ENCODE measurements at places on chromosomes 13 and 19.

- H3K27me3 ChIP-seq, result no peaks in the 10 kb centered on the region
- H3K27ac ChIP-seq, result no peak overlapping the region
- no peaks in the 10 kb centered on the region for H3K36me3 ChIP-seq
- no peaks in the 10 kb centered on the region for H3K4me1 ChIP-seq
- DNase-seq, result no peak
- H3K4me3 ChIP-seq, result no peak overlapping the region
Observed at GRCh38 chr13:29402166-29402636, 193.3 kb downstream of the SLC7A1 start.

DNA sequence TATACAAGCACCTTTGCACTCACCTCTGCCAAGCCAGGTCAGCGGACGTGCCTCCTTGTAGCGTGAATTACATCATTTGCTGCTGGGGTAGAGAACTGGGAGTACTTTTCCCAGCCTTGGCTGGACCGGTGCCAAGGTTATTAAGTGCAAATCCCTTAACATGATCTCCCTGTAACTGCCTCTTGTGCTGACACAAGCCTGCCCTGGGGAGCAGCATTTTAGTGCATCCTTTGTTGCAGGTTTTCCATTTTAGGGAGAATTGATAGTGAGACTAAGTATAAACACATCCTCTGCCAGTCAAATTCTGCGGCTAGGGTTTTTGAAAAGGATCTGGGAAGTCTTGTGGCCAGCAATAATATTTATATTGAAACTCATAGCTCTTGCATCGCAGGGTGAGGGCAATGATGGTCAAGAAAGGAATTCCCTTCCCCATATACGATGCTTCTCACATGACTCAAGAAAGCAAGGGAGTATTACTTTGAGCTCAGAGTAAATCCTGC lies 32.7 kb upstream of the DCLK1 start:
- no peak overlapping the region for H3K27ac ChIP-seq
- no peaks in the 10 kb centered on the region for H3K36me3 ChIP-seq
- no peaks in the 10 kb centered on the region for H3K27me3 ChIP-seq
- H3K4me3 ChIP-seq, result no peak overlapping the region

DNA sequence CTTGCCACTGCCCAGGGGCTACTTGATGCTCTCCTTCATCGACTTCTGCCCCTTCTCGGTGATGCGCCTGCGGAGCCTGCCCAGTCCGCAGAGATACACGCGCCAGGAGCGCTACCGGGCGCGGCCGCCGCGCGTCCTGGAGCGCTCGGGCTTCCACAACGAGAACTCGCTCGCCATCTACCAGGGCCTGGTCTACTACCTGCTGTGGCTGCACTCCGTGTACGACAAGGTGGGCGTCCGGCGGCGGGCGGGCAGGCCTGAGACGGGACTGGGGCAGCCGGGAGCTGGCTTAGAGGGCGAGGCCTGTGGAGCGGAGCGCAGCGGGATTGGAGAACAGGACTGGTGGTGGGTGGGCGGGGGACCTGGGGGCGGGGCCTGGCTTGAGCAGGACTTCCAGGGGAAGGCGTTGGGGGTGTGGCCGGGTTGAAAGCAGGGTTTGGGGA lies 12.7 kb upstream of the PSMD8 start:
- H3K27me3 ChIP-seq, result peaks cover 14% of the 10 kb centered on the region
- no peaks in the 10 kb centered on the region for H3K36me3 ChIP-seq
- H3K4me3 ChIP-seq, result peak overlapping the region; percentile 42
- peaks cover 3% of the 10 kb centered on the region for H3K4me1 ChIP-seq

DNA sequence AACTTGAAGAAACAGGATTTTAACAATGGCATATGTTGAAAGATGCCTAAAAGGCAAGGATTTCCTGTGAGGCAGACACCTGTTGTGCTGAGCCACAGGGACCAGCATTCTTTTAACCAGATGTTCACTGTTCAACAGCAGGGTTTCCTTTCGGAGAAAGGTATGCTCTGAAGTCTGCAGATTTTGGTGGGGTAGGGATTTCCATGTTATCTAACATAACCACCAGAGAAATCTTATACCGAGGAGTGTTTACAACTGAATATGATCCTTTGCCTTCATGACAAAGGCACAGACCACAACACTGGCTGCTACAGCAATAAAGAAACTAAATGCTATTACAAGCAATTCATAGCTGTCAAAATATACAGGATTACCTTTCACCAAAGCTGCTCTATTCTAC lies 48.1 kb downstream of the MPHOSPH8 start:
- H3K4me1 ChIP-seq, result peaks cover 22% of the 10 kb centered on the region
- peaks cover under 1% of the 10 kb centered on the region for H3K36me3 ChIP-seq
- H3K4me3 ChIP-seq, result no peak overlapping the region
- DNase-seq, result peak; percentile 56

DNA sequence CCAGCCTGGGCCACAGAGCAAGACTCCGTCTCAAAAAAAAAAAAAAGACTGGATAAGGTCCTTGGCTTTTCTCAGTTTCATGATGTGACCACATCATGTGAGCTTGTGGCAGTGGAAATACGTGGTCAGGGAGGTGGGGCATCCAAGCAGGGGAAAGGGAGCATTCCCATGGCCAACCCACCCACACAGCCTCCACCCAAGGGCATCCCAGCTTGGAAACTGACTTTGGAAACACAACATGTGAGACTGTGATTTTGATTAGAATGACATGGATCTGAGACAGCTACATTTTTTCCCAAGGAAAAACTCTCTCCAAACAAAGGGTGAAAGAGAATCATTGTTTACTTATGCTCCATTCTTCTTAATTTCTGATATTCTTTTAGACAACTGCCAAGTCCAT lies 405.0 kb upstream of the ZNF507 start:
- no peak for DNase-seq
- H3K36me3 ChIP-seq, result no peaks in the 10 kb centered on the region

GRCh38 chr13:109509154-109509900 lies 277.1 kb downstream of the IRS2 start:
- no peak overlapping the region for H3K4me3 ChIP-seq
- no peaks in the 10 kb centered on the region for H3K27me3 ChIP-seq
- H3K4me1 ChIP-seq, result no peaks in the 10 kb centered on the region
- H3K27ac ChIP-seq, result no peak overlapping the region

DNA sequence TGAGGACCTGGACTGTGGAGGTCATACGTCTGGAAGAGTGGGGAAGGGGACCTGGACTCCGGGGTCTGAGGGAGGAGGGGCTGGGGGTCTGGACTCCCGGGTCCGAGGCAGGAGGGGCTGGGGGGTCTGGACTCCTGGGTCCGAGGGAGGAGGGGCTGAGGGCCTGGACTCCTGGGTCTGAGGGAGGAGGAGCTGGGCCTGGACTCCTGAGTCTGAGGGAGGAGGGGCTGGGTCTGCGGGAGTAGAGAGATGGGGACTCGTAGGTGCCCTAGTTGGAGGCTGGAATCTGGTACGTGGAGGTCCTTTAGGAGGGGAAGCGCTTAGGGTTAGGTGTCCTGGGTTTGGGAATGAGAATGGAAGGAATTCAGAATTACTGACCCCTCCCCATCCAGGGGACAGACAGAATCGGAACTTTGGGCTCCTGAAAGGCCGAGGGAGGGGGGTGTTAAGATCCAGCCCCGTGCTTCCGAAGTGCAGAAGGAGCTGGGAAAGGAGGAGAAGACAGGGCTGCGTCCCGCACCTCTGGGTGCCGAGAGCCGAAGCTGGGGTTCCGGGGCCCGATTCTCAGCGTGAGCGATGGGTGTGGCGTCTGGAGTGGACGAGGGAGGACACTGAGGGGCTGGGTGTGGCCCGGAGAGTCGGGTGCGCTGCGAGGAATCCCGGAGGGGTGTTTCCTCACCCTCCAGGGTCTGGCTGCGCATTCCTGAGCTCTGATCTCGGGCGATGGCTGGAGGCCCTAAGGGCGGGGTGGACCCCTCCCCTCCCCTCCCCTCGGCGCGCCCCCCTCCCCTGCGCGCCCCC lies 608 bp downstream of the MYADM start:
- peak; percentile 40 for DNase-seq
- no peaks in the 10 kb centered on the region for H3K27me3 ChIP-seq
- peaks cover 15% of the 10 kb centered on the region for H3K4me1 ChIP-seq
- no peaks in the 10 kb centered on the region for H3K36me3 ChIP-seq
- peak overlapping the region; percentile 86 for H3K27ac ChIP-seq
- peak overlapping the region; percentile 82 for H3K4me3 ChIP-seq

- H3K27ac ChIP-seq, result no peak overlapping the region
- H3K4me1 ChIP-seq, result no peaks in the 10 kb centered on the region
- no peak for DNase-seq
- no peaks in the 10 kb centered on the region for H3K27me3 ChIP-seq
- no peaks in the 10 kb centered on the region for H3K36me3 ChIP-seq
Observed at GRCh38 chr19:27846944-27847343, 1366.0 kb downstream of the UQCRFS1 start.

- H3K27ac ChIP-seq, result no peak overlapping the region
- peaks cover 5% of the 10 kb centered on the region for H3K36me3 ChIP-seq
- no peak for DNase-seq
- no peaks in the 10 kb centered on the region for H3K4me1 ChIP-seq
Observed at GRCh38 chr19:29819986-29820385, 8.2 kb downstream of the CCNE1 start.

GRCh38 chr13:38024431-38024830 lies 154.9 kb upstream of the TRPC4 start:
- H3K4me3 ChIP-seq, result no peak overlapping the region
- H3K4me1 ChIP-seq, result no peaks in the 10 kb centered on the region
- H3K36me3 ChIP-seq, result no peaks in the 10 kb centered on the region
- no peak overlapping the region for H3K27ac ChIP-seq
- peak; percentile 10 for DNase-seq

GRCh38 chr13:111166882-111167675 lies 52.0 kb downstream of the ARHGEF7 start:
- no peak overlapping the region for H3K27ac ChIP-seq
- H3K4me1 ChIP-seq, result no peaks in the 10 kb centered on the region
- peak; percentile 65 for DNase-seq
- no peak overlapping the region for H3K4me3 ChIP-seq
- H3K36me3 ChIP-seq, result peaks cover 2% of the 10 kb centered on the region

GRCh38 chr13:22079961-22080360 lies 409.1 kb downstream of the FGF9 start:
- H3K27me3 ChIP-seq, result no peaks in the 10 kb centered on the region
- H3K4me1 ChIP-seq, result no peaks in the 10 kb centered on the region
- H3K27ac ChIP-seq, result no peak overlapping the region
- no peak for DNase-seq

- H3K27ac ChIP-seq, result no peak overlapping the region
- no peak for DNase-seq
- H3K4me3 ChIP-seq, result no peak overlapping the region
Observed at GRCh38 chr13:73189776-73190175, 131.0 kb downstream of the KLF5 start.

DNA sequence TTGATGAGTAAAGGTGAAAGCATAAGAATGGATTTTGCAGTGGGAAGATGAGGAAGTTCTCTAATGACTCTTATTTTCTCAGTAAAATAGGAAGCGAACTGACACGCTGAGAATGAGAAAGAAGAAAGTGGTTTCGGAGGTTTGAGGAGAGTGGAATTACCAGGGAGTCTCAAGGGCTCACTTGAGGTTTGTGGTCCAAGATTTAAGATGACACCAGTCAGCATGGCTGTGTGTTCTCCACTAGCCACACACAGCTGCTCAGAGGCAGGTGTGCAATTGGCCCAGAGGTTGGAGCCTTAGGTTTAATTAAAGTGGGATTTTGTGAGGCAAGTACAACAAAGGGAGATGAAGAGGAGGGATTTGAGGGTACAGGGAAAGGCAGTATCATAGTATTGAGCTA lies 99.6 kb upstream of the NBEA start:
- peaks cover 7% of the 10 kb centered on the region for H3K27me3 ChIP-seq
- H3K27ac ChIP-seq, result no peak overlapping the region
- no peaks in the 10 kb centered on the region for H3K36me3 ChIP-seq
- H3K4me3 ChIP-seq, result no peak overlapping the region

DNA sequence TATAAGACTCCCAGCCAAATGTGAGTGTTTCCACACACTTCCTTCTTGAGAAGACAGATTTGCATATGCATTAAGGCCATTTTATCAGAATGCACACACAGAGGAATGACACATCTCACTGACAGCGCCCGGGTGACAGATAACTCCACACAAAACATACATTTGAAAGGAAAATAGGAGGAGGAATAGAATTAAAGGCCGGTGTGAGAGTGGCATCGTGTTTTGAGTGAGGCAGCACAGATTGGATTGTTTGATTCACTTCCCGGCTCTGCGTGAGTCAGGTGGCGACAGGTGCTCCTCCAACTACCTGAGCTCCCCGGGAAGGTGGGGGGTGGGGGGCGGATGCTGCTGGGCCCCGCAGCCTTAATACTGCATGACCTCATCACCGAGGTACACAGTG lies 429.0 kb downstream of the TSHZ3 start:
- H3K4me1 ChIP-seq, result no peaks in the 10 kb centered on the region
- no peaks in the 10 kb centered on the region for H3K27me3 ChIP-seq
- DNase-seq, result no peak
- no peak overlapping the region for H3K4me3 ChIP-seq
- H3K36me3 ChIP-seq, result no peaks in the 10 kb centered on the region
- no peak overlapping the region for H3K27ac ChIP-seq

- DNase-seq, result no peak
- H3K4me3 ChIP-seq, result no peak overlapping the region
- H3K27me3 ChIP-seq, result no peaks in the 10 kb centered on the region
- no peak overlapping the region for H3K27ac ChIP-seq
- peaks cover 38% of the 10 kb centered on the region for H3K36me3 ChIP-seq
Observed at GRCh38 chr19:10817291-10818038, 18.5 kb downstream of the TMED1 start.

- no peaks in the 10 kb centered on the region for H3K4me1 ChIP-seq
- H3K4me3 ChIP-seq, result no peak overlapping the region
- no peak overlapping the region for H3K27ac ChIP-seq
- H3K27me3 ChIP-seq, result no peaks in the 10 kb centered on the region
Observed at GRCh38 chr13:66180836-66181235, 1049.3 kb downstream of the PCDH9 start.

- H3K27me3 ChIP-seq, result no peaks in the 10 kb centered on the region
- no peak for DNase-seq
Observed at GRCh38 chr19:15276620-15277215, 44.5 kb upstream of the EPHX3 start.

GRCh38 chr13:99371956-99372355 lies 64.8 kb upstream of the GPR183 start:
- no peak for DNase-seq
- H3K27ac ChIP-seq, result no peak overlapping the region
- no peaks in the 10 kb centered on the region for H3K4me1 ChIP-seq

DNA sequence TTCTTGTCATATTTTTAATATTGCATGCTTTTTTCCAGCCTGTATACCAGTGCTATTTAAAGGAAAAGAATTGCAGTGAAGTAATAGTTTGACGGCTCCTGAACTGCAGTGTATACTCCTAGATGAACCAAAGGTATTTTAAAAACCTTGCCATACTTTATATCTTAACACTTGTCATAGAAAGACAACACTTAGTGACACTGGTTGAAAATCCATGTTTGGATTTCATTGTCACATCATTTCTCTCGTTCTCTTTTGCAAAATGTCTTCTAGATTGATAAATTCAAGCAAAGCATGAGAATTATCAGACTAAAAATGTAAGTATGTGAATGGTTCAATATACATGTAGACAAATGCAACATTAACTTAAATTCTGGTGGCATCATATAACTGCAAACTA lies 1293.9 kb downstream of the PCDH9 start:
- H3K27ac ChIP-seq, result no peak overlapping the region
- no peak overlapping the region for H3K4me3 ChIP-seq
- no peak for DNase-seq
- H3K36me3 ChIP-seq, result no peaks in the 10 kb centered on the region

Data from endothelial cell of umbilical vein (primary cell).